Kasumi-1 (cell line): ENCODE measurements at places on chromosomes 1 and 21.

DNA sequence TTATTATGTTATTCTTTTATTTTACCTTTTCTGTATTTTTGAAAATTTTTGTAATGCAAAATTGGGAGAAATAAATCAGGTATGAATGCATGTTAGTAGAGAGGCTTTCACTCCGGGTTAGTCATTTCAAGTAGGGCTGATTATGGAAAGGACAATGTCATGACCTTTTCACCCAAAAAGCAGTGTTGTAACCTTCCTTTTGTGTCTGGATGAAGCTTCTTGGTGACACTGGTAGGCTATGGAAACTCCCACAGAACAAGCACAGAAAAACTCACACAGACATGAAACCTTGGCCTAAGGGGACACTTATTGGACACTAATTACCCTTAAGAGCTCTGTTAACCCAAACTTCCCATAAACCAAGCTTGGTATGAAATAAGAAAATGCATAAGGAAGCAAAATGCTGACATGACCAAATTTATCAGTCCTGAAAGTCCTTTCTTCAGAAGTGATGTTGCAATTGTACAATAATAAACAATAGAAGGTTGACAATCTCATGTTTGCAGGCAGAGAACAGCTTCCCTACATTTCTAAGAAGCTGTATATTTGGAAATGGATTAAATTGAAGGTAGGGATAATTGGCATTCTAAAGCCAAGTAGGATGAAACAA lies 70.0 kb upstream of the KCNJ15 start:
- no peak for DNase-seq

DNA sequence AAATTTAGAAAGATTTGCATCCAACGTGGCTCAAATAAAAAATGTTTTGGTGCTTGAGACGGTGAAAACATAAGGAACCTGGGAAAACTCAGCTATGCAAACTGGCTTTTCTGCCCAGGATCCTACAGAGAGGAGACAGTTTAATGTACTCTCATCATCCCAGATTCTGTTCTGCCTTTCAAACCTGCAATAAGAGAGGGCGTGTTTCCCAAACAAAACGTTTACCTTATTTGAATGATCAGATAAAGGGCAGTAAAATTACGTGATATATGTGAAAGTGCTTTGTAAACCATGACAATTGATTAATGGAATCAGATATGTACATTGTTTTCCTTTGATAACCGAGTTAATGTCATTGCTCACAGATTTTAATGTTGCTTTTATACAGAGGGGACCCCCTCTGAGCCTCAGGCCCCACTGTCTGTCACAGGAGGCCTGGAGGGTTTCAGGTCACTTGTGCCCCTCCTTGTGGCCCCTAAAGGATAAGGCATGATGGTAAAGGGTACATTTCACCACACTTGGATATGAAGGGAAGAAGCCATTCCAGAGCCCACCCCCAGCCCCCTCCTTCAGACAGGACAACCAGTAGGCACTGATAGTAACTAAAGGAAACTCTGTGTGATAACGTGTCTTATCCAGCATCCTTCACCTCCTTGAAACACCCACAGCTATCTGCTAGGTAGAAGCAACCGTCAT lies 157.6 kb downstream of the EDEM3 start:
- DNase-seq = no peak

GRCh38 chr1:62321446-62321845 lies 2.2 kb upstream of the KANK4 start:
- DNase-seq = no peak

DNA sequence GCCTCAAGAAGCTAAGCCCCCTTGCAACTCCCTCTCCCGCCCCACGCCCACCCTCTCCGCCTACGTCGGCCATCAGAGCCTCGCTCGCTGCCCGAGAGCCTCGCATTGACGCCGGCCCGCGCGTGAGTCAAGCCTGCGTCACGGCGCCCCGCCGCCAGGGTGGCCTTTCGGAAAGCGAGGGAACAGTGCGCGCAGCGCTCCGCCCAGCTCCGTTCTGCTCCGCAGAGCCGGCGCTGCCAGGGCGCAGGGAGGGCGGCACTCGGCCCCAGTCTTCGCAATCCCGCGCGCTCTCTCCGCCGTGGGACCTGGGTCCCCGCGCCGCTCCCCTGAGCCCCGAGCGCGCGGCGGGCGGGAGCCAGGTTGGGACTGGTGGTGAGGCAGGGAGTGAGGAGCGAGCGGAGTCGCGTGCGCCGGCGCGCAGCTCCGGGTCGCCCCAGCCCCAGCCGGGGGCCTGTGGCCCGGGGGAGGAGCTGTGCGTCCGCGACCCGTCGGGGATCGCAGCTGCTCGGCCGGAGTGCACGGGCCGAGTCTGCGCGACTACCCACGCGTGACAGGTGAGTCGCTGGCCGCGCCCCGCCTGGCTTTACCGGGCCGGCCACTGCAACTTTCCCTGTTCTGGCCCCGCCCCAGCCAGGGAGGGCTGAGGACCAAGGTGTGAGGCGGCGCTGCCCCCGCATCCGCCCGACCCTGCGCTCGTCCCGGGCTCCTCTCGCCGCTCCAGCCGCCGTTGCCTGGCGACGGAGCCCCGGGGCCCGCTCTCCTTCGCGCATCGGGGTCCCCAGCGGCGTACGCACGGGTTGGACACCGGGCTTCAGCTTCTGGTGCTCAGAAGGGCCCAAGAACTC lies at the start of gene SLC6A17:
Gene SLC6A17 (plus strand): TSS at position 165 of the 845 bp plus-strand sequence. CDS start 16,436 bp downstream, outside the sequence.
- no peak for DNase-seq

GRCh38 chr21:39961251-39961650 lies 94.0 kb downstream of the PCP4 start:
- no peak for DNase-seq

DNA sequence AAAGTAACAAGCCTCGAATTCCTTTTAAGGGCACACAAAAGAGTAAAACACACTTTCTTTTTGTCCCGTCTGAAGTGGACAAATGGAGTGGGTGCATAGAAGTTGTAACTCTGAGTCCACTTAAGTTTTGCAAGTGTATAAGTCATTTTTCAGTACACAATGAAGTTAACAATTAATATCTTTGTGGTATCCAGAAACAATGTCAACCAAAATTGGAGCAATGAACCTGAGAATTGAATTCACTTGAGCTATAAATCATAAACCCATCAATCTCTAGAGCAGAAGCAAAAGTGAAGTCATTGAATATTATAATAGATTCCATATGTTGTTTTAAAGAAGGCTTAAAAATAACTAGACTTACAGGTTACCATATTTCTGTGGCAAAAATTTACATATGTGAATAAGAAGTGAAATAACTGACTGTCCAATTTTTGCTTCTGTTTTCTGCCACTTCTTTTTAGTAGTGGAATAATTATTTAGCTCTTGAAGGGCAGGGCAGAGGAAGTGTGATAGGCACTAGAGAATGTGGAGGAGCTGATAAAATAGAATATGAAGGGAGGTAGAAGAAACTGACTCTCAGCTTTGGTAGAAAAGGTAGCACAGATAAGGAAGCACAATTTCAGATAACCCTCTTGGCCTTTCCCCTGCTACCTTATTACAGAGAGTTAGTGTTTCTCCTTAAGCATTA lies 73.9 kb upstream of the RGL1 start:
- DNase-seq = no peak

GRCh38 chr1:207649865-207650580 lies 5.1 kb downstream of the CR1L start:
- no peak for DNase-seq

GRCh38 chr1:9589719-9590157 lies 1.0 kb downstream of the TMEM201 start:
- no peak for DNase-seq

GRCh38 chr1:67833602-67833940 lies 304 bp upstream of the GNG12 start:
- no peak for DNase-seq

GRCh38 chr1:213186168-213186567 lies 135.1 kb downstream of the RPS6KC1 start:
- no peak for DNase-seq

DNA sequence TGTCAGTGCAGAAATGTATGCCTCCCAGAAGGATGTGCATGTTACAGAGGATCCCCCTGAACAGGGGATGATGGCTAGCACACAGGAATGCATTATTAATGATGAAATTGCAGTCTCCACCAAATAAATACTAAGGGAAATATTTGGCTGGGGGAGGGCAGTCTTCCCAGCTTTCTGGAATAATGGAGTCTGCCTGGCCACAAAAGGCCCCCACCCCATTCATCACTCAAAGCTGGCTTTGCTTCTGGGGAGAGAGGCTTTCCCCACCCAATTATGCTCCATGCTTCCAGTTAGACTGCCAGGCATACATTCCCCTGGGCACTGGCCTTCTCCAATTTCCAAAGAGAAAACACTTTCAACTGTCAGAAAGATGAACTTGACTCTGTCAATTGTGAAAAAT lies 302.7 kb downstream of the SIPA1L2 start:
- DNase-seq = no peak

GRCh38 chr1:15100880-15101760 lies 52.4 kb upstream of the TMEM51 start:
- no peak for DNase-seq

DNA sequence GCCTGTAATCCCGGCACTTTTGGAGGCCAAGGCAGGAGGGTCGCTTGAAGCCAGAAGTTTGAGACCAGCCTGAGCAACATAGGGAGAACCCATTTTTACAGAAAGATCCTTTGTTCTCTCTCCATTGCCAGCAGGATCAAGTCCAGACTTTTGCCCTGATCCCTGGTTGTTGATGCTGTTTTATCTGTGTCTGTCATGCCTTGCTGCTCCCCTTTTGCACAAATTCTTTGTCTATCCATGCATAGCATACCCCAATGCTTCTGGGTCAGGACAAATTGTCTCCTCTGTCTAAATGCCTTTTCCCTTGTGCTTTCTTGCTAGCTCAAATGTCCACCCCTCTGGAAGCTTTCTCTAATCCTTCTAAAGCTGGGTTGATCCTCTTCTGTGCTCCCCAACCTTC lies 25.3 kb upstream of the FAAH start:
- DNase-seq = no peak

DNA sequence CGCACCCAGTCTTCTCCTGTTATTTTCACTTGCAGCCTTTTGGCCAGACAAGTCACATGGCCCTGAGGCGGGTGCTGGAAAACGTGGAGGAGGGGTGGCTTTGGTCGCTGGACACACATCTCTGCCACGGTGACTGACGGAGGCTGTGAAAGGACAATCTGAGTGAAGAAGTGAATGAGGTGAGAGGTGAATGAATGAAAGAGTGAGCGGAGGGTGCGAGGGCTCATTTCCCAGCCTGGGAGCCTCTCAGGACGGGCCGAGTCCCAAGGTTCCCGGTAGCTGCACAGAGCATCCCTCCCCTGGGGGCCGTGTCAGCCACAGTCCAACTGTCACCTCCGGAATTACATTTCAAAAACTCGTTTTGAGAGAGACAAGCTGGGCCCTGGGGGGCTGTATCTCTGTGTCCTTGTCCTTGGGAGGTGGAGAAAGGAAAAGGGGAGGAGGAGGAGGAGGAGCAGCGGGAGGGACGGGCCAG lies 89.6 kb downstream of the UBIAD1 start:
- no peak for DNase-seq

- DNase-seq = no peak
Observed at GRCh38 chr1:222931023-222931422, 116.2 kb downstream of the DISP1 start.

GRCh38 chr1:156711011-156711817 lies 5.8 kb upstream of the CRABP2 start:
- DNase-seq = no peak

DNA sequence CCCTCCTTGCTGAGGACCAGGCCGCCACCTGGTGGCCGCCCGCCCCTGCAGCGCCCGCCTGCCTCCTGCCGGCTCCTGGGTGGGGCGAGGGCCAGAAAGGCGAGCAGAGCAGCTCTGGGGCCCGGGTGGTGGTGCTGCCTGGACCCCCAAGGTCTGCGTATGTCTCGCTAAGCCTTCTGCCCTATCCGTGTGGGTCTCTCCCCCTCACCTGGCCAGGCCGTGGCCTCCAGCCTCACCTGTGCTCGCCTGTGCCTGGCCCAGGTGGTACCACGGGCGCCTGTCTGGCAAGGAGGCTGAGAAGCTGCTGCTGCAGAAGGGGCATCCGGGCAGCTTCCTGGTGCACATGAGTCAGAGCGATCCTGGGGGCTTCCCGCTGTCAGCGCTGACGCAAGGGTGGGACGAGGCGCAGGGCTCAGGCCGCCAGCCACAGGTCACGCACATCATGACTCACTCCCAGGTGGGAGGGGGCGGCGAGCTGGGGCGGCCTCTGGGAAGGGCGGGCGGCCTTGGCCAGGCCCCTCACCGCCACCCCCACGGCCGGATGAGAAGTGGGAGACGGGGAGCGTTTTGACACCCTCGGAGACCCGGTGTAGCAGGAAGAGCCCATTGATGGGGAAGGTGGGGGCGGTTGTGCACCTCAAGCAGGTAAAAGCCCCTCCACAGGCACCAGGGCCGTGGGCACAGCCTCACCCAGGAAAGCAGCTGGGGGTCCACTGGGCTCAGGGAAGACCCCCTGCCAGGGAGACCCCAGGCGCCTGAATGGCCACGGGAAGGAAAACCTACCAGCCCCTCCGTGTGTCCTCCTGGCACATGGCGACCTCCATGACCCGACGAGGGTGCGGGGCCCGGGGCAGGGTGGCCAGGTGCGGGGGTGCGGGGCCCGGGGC lies 9.9 kb downstream of the RNF223 start:
- peak; percentile 29 for DNase-seq

DNA sequence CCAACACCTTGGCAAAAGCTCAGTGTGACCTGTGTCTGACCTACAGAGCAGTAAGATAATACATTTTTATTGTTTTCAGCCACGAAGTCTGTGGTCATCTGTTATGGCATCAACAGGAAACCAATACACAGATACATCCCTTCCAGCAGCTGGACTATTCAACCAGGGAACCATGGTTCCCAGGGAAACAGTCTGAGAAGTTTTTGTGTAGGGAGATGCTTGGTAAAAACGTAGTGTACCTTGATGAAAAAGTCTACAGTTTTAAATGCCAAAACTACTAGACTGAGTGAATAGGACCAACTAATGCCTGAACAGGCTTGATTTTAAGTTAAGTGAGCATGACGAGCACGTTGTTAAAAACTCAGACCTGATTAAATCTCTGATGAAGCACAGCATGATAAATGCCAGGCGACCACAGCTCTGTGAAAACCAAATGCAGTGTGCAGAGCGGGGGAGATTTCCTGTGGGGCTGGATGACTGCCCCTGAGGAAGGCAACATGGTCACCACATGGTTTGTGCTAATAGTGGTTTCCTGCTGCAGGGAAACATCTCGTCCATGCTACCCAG lies 228.9 kb downstream of the TNR start:
- DNase-seq = peak; percentile 87

DNA sequence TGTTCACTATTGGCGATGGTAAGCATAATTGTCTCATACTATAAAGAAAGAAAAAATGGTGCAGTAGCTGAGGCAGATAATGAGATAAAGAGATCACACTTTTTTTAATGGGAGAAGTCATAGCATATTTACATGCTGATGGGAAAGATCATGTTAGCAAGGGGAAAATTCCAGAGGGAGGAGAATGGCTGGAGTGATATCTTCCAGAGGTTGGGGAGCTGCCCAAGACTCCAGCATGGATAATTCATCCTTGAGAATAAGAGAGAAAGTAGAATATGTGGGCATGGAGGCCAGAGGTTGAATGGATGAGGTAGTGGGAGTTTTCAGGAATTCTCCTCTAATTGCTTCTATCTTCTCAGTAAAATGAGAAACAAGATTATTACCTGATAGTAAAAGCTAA lies 45.8 kb upstream of the RGS1 start:
- DNase-seq = no peak

- peak; percentile 49 for DNase-seq
Observed at GRCh38 chr1:27436204-27437159, 44.1 kb downstream of the GPR3 start.
